ENCODE measurements at places on chromosomes 16 and 17.

- DNase-seq: no peak
Measured at GRCh38 chr16:14629612-14629918, 495 bp downstream of the PARN start.

DNA sequence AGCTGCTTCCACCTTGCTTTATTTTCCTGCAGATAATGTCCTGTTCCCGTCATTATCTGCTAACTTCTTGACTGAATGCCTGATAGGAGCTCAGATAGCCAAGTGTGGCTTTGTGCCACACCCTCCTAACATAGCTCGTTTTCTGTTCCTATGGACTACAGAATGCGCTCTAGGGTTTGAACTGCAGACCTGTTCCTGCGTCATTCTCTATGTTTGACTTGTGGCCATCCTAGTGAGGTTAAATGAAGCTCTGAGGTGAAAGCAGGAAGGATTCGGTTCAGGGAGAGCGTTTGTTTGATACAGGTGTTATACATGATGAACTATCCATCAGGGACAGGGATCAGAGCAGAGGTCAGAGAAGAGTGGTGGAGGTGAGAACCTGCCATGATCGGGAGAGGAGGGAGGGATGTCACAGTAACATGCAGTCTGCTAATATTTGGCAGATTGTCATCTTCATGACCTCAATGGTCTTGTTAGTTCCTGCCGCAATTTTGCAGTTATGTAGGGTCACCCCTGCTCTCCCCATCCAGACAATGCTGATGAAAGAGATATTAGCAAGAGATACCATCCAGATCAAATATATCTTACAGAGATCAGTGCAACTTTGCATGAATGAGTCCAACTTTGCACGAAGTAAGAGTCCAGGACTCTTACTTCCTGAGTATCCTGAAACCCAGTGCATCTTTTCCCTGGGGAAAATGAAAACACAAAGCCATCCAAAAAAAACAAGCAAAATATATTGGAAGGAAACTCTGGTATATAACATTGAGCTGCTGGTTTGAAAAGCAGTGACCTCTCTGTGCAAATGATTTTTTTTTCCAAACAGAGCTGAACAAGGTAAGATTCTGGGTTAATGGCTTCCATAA is 32.8 kb downstream of the MPHOSPH6 start:
- no peak for DNase-seq

GRCh38 chr16:65521633-65522328 is 399.9 kb upstream of the CDH11 start:
- no peak for DNase-seq

DNA sequence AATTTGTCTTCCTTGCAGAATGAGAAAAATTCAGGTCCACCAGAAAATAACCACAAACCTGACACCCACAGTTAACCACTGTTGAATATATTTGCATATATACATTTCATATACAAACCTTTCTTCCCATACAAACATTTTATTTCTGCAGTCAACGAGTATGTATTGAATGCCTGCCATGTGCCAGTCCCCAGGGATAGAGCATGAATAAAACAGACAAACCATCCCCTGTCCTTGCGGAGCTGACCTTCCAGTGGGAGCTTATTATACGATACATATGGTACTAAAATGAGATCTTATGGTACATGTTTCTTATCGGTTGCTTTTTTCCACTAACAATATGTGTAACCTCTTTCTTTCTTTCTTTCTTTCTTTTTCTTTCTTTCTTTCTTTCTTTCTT is 116.7 kb downstream of the PITPNC1 start:
- no peak for DNase-seq

DNA sequence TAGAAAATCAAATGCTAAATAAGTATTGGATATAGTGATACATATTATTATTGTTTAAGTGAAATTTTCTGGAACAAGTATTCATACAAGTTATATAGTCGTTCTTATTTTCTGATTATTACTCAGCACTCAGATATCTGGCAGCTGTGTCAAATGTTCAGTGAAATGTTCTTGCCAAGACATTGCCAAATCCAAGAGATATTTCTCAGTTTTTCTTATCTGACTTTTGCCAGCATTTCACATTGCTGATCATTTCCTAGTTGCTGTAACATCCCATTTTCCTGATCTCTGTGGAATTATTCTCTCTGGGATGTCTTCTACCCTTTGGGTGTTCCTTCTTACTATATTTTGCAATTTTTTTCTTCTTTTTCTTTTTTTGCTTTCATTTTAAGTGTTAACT is 262.3 kb downstream of the KIF2B start:
- DNase-seq: no peak

DNA sequence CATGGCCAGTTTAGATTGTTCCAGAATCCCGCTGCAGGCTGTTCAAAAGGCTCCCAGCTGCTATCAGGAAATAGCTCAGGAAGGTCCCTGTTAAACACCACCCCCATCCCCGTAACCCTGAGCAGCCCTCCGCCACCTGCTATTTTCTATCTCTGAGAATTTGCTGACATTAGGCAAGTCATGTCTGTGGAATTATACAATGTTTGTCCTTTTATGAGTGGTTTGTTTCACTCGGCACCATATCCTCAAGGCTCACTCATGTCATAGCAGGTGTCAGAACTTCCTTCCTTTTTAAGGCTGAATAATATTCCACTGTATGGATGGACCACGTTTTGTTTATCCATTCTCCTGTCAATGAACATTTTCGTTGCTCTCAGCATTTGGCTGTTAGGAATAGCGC is 164.3 kb upstream of the FOXF1 start:
- no peak for DNase-seq

DNA sequence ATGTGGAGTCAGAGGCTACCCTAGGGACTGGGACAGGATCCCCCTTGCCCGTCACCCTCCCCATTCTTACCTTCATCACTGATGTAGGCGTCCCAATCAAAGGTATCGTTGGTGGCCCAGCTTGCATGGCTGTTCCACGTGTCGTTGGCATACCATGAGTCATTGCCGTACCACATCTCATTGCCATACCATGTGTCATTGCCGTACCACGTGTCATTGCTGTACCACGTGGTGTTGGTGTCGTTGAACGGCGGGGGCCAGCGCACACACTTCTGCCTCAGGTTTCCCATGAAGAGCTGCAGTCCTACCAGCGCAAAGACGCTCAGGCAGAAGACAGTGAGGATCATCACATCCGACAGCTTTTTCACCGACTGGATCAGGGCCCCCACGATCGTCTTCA is 4.8 kb downstream of the SCN4A start:
- DNase-seq: no peak

DNA sequence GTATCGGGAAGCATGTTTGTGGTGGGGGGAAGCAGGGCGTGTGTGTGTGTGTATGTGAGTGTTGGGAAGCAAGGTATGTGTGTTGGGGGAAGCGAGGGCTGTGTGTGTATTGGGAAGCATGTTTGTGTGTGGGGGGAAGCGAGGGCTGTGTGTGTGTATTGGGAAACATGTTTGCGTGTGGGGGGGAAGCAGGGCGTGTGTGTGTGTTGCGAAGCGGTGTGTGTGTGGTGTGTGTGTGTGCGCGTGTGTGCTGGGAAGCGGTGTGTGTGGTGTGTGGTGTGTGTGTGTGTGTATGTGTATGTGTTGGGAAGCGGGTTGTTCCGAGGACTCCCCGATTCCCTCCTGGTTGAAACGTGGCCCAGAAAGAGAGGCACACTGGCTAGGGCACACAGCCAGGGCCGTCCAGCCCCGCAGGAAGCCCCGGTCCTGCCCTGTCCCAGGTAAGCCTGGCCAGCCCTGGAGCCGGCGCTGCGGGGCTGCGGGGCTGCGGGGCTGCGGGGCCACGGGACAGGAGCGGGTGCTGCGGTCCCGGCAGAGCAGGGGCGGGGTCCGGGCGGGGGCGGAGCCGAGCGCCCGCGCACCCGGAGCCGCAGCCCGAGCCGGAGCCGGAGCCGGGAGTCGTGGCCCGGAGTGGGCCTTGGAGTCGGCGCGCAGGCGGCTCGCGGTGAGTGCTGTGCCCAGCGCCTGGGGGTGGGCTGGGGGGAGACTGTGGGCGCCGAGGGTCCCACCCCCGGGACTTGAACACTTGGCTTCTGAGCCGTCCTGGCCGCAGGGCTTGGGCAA is at the start of gene NOD2:
Gene NOD2, plus strand, starts transcription at position 608 of the 783 bp plus-strand sequence. CDS start 5,890 bp downstream, outside the sequence.
- no peak for DNase-seq

GRCh38 chr16:12225255-12225654 is 248.7 kb downstream of the SNX29 start:
- DNase-seq: no peak
